ENCODE measurements at places on chromosomes 12 and 14.
A peak's percentile ranks its signal among the peaks of the same experiment; 100 is the strongest.

GRCh38 chr14:20470603-20470901 lies 1.3 kb downstream of the PNP start:
- no peak for DNase-seq

- DNase-seq: peak; percentile 13
These were observed 96.7 kb downstream of the CEP128 start for GRCh38 chr14:80844872-80845271.

- no peak for DNase-seq
These were observed 18.9 kb upstream of the CMKLR1 start for GRCh38 chr12:108357834-108358579.

GRCh38 chr12:78864870-78865463 lies 393 bp downstream of the SYT1 start:
- no peak for DNase-seq

GRCh38 chr14:89251061-89251460 lies 166.0 kb downstream of the FOXN3 start:
- DNase-seq: no peak

DNA sequence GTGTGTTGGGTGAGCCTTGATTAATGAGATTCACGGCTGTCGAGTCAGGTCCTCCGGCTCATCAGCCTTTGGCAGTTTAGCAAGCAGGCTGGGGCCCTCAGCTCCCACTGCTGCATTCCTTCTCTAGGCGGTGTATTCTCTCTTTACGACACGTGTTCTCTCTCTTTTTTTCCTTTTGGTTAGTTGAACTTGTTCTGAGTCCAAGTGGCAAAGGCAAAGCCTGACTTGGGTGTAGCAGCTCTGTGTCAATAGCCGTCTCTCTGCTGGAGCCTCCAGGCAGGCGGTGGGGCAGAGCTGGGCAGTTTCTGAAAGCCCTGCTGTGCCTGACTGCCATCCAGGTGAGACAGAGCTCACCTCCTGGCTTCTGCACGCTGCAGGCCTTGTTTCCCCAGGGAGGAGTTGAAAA lies 46.6 kb downstream of the SUSD6 start:
- DNase-seq: no peak

- DNase-seq: no peak
These were observed 90.6 kb upstream of the RTL1 start for GRCh38 chr14:100994082-100994481.

GRCh38 chr14:79318371-79318770 lies 892.9 kb downstream of the DIO2 start:
- no peak for DNase-seq

GRCh38 chr12:10612984-10613348 lies 443 bp downstream of the MAGOHB start:
- DNase-seq: no peak

DNA sequence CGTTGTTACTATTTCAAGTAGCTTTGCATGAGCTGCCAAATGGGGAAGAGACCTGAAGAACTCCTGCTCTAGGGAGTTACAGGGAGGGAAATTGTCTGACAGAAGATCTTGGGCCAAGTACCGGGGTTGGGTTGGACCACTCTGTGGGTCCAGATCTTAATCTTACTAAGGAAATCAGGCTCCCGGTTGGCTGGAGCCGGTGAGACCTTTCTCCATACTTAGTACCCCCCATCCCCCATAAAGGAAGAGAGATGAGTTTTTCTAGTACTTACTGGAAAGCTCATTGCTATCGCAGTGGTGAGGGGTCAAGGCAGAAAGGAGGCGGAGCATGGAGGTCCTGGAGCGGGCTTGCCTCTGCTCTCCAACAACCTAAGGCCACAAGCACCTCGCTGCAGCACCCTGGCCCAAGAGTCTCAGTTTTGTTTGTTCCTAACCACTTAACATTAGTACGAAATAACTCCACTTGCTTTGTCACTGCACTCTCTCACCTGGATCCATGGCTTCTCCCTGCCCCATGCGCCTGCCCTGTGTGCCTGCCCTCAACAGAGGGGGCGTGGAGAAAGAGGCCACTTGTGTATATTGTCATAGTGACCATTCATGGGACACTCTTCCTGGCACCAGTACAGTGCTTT lies 6.8 kb upstream of the UNC119B start:
- DNase-seq: no peak

GRCh38 chr14:93657875-93658274 lies 130.4 kb downstream of the PRIMA1 start:
- DNase-seq: no peak

GRCh38 chr12:61422786-61423185 lies 837.4 kb upstream of the USP15 start:
- no peak for DNase-seq

DNA sequence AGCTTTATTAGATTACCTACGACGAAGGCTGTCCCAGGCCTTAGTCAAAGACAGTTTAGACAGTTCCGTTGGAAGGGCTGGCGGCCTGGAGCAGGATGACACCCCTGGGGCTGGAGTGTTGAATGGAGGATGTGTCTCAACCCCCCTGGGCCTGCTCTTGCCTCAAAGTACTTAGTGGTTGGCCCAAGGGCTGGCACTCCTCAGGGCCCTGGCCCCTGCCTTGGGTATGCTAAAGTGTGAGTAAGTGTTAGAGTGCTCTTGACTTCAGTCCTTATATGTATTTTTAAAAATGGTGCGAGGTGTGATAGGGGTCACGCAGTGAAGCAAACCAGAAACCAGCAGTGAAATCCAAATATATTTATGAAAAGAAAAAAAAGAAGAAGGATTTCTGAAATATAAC lies 261.6 kb downstream of the KTN1 start:
- no peak for DNase-seq

DNA sequence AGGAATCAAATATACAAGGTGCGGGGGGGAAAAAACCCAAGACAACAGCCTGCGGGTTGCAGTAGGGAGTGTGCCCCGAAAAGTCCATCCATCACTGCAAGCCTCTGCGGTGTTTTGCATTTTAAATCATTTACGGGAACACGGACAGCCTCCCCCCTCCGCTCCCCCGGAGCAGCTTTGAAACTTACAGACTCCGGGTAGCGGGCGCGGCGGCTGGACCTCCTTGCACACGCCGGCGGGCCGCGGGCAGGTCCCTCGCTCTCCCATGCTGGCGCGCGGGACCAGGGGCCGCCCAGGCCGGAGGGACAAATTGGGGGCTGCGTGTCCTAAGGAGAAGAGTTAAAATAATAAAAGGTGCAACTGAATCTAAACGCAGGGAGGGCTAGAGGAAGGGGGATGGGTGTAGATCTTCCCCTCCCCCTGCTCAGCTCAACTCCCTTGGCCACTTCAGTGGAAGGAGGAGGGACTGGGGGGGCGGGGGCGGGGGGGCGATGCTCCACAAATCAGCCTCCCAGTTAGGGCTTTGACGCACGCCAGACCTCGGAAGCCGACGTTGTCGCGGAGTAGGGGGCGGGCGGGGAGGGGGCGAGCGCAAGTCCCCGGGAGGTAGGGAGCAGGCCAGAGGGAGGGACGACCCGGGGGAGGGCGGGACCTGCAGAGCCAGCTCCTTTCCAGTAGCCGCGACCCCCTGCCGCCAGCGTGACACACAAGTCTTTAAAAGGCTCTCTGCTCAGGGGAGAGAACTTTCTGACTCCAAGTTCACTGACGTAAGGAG lies at the start of gene KCNJ8:
Gene KCNJ8, minus strand, starts transcription at position 349 of the 775 bp plus-strand sequence. CDS start 1,090 bp downstream, outside the sequence.
- no peak for DNase-seq

- no peak for DNase-seq
These were observed 341.2 kb downstream of the NPAS3 start for GRCh38 chr14:33279865-33280264.

GRCh38 chr12:1799882-1800400 lies 20.4 kb upstream of the LRTM2 start:
- DNase-seq: no peak

Data from retinal pigment epithelial cell (primary cell).